Coronary artery (tissue), 2 donors: ENCODE measurements at places on chromosomes 5 and 9.

DNA sequence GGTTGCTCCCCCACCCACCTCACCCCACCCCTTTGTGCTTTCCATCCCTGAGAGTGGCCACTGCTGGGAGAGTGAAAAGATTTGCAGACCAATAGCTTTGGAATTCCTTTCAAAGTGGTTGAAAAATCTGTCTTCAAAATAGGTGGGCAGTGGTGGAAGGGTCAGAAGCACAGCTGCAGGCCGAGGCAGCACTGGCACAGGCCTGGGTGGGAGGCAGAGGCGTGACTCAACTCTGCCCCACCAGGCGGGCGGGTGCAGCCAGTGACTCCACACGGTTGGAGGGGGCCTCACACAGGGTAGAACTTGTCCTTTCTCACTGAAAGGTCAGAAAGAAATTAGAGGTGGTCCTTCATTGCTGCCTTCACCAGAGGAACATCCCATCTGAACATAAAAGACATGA is 214.9 kb upstream of the TBCA start:
- no peak for DNase-seq

GRCh38 chr9:21016701-21017491 is 14.5 kb downstream of the HACD4 start:
- no peak for DNase-seq

DNA sequence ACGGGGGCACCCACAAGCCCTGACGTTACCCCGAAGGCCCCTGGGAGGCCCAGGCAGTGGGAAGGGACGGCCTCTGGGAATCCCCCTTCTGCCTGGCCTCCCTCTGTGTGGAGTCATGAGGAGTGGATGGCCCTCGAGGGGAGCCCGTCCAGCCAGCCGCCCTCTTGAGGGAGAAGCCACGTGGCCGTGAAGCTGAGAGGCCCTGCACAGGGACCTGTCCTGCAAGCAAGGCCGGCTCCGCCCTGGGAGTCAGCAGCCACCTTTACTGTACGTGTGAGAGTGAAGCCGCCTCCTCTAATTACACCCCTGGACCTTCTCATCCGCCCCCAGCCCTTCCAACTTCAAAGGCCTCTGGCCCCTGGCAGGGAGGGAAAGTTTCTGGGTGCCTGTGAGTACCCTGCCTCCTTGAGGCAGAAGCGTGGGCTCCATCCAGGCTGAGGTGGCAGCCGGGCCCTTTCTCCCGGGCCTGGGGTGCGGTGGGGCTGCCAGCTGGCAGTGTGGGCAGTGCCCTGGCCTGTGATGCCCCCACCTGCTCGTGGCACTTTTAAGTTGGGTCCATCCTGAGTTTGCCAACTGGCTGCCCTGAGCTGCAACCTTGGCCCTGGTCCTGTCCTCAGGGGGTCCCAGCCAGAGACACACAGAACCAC is 55.9 kb upstream of the EGFL7 start:
- no peak for DNase-seq

DNA sequence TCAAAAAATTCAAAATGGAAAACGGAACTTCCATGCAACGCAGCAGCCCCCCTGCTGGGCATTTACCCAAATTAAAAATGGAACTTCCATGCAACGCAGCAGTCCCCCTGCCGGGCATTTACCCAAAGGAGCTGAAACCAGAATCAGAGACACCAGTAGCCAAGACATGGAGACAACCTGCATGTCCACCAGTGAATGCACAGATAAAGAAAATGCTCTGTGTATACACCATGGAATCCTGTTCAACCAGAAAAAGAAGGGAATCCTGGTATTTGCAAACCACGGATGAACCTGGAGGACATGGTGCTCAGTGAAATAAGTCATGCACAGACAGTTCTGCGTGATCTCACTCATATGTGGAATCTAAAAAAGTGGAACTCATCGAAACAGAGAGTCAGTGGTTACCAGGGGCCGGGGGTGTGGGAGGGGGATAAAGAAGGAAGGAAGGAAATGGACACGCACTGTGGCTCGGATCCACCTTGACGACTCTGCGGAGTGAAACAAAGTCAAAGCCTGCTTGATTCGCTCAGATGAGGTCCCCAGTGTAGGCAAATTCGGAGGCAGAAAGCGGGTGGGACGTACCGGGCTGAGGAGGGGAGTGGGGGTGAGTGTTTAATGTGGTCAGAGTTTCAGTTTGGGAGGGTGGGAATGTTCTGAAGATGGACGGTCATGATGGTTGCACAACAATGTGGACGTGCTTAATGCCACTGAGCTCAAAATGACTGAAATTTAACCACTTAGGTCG is 40.2 kb upstream of the EXOC3 start:
- DNase-seq = peak; percentile 53

GRCh38 chr5:179872055-179872827 is 13.6 kb upstream of the MRNIP start:
- DNase-seq = no peak

DNA sequence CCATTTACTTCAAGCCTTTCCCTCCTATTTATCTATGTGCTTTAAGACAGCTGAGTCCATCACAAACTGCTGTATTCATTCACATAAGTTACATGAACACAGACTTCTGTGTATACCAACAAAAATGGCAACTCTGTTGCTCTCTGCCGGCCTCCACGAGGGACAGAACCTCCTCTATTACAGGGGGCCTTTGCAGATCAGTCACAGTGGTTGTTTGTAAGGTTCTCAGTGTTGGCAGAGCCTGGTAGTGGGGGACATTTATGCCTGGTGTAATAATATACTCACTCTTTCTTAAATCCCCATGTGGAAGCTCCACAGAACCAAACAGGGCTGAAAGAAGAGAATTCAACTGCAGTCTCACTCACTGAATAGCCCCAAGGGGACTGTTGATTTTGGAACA is 76.5 kb downstream of the SLC1A1 start:
- DNase-seq = no peak

- DNase-seq = no peak
Observed at GRCh38 chr5:1251678-1252580, 26.7 kb downstream of the SLC6A18 start.

DNA sequence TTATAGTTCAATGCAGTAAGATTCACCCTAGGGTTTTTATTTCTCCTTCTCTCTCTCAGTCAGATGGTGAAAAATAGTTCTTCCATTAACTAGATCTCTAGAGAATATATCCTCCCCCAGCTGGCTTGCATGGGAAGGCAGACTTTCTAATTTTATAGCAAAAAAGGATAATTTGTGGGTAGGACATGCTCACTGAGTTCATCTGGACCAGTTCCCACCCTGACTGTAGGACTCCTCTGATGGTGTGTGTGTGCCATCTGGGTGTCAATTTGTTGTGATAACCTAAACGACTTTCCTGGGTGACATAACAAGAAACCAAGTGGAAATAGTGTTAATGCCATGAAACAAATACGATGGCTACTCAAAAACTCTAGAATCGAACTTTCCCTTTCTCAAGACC is 44.9 kb downstream of the APBA1 start:
- DNase-seq = no peak

DNA sequence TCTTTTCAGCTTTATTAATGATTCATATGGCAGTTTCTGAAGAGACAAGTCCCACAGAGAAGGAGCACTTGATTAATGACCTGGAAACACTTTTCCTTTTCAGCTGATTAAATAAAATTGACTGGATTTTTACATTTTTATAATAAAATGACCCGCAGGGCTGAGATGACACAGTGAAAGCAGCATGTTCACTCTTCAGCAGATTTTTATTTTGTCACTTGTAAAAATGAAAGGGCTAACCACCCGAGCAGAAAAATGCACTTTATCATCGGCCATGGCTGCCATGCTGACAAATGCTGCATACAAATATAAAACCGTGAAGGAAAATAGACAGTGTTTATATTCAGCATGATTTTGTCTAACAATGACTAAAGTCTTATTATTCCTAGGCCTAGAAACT is 321.6 kb upstream of the ITGA1 start:
- no peak for DNase-seq

DNA sequence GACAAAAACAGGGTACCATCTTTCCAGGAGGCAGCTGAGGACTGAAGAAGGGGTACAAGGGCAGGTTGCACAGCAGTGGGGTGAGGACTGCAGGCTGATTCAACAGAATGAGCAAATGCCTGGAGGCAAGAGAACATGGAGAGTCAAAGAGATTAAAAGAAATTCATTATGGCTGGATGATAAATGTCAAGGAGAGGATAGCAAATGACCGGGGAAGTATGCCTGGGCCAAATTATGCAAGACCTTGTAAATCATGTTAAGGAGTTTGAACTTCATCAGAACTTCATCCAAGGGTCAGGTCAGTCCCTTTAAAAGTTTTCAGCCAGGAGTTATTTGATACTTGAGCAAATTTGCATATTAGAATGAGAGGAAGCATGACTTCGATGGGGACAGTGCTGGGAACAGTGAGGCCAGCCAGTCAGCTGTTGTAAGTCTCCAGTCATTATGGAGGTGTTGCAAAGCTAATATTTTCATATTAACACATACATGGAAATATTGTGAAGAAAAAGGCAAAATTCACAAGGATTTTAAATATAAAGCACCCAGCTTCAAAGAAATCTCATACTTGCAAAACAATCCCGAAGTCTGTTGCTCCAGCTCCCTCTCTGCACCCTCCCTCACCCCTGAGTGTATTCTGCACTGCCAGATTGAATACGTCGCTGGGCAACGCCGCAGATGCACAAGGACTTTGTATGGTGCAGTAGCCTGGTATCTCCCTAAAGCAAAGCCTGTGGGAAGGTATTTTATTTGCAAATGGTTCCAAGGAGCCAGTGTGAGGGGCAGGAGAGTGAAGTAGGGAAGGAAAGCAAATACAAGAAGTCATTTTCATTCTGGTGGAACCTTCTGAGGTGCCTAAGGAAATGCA is 509.8 kb upstream of the TLE4 start:
- DNase-seq = no peak

- DNase-seq = peak; percentile 41
Observed at GRCh38 chr5:134136771-134137170, 22.3 kb downstream of the TCF7 start.

DNA sequence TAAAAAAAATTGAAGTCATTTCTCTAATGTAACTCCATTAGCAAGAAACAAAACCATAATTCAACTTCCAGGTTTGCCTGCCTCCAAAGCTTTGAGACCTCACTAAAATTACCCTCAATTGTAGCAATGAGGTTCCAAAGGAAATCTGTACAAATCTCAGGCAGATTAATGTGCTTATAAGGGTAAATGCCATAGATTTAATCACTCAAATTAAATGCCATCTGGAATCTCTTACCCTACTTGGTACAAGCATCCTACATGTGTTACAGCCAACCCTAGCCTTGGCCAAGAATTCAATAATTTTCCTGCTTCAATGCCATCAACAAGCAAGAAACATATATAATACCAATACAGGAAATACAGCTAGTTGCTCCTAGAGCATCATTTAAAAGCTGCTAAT is 452.8 kb downstream of the RAB3C start:
- DNase-seq = no peak

GRCh38 chr9:127223810-127224177 is 40.8 kb upstream of the GARNL3 start:
- DNase-seq = no peak

DNA sequence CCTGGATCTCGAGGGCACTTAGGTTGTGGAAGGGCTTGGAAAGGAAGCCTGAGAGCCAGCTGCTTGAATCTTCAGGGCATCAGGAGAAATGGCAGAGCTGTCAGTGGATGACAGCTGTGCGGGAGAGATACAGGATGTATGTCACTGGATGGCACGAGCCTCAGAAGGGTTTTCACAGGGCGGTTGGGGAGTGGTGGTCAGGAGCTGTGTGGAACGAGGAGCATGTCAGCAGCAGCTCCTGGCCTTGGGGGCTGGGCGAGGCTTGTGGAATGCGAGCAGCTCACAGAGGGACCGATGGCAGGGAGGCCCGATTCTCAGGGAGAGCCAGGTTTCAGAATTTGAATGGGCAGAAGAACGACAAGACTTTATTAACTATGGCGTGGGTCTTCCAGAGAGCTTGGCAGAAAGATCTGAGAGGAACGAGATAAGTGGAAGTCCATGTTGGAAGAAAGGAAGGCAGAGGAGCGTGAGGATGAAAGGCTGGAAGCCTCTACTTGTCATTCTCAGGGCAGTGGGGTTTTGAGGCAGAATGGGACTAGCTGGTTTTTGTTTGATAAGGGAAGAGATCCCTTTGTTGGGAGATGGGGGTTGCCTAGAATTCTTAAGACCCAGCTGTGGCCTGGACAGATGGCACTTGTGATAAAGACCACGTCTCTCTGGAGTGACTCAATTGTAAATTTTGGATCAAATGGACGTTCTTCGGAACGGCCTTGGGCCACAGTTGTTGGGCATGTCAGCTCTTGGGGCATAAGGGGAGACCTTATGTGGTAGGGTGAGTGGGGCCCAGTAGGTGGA is 60.3 kb downstream of the SNX30 start:
- no peak for DNase-seq

GRCh38 chr9:109319626-109320241 is 1.1 kb downstream of the EPB41L4B start:
- DNase-seq = no peak

DNA sequence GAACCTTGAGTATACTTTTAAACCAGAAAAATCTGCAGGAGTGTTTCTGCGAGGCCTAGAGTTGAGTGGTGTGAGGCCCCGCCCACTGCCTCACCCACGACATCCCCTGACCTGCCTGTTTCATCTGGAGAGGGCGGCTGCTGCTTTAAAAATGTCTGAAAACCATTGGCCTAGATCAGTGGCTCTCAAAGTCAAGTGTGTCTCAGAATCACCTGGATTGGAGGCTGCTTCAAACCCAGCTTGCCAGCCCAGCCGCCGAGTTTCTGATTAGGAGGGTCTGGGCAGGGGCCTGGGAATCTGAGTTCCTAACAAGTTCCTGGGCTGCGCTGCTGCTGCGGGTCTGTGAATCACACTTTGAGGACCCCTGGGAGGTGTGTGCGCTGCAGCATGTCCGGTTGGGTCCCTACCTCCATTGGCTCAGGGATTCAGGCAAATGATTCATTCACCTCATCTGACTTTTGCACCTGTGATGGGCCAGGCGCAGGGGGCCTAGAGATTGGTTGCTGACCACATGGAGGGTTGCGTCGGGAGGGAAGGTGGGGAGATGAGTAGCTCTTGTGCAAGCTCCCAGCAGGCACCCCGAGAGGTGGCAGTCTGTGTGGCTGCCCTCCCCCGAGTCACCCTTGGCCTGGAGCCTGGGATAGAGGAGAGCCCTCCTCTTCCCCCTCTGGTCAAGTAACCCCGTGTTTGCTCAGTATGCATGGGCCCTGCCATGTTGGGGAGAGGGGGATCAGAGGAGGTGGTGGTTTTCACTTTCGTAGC is 27.6 kb upstream of the HMCN2 start:
- DNase-seq = no peak

GRCh38 chr5:166767858-166768257 is 1523.6 kb upstream of the WWC1 start:
- DNase-seq = no peak

GRCh38 chr9:92917176-92917800 is 30.0 kb upstream of the FGD3 start:
- DNase-seq = no peak

- no peak for DNase-seq
Observed at GRCh38 chr5:38783011-38783561, 62.7 kb upstream of the OSMR start.
